Suprapubic skin (tissue), 4 donors: ENCODE measurements at places on chromosomes 5 and 9. TPM values are rescaled to one million over a fixed set of nuclear protein-coding genes. Genes with fewer than 3 reads are reported as not detected.

The CDC20B gene
- not detected for total RNA-seq

The CLINT1 gene
- 220 TPM for total RNA-seq

The INSL6 gene
- total RNA-seq, result not detected

The GCNT4 gene
- 1.7 TPM for total RNA-seq

The ARSI gene
- 3.3 TPM for total RNA-seq

The ACTBL2 gene
- not detected for total RNA-seq

The EQTN gene
- not detected for total RNA-seq

The CERT1 gene
- 31.1 TPM for total RNA-seq

The BARHL1 gene
- not detected for total RNA-seq

The UAP1L1 gene
- 7.9 TPM for total RNA-seq

The PCDHB16 gene
- 3.0 TPM for total RNA-seq

The CCDC192 gene
- total RNA-seq, result not detected

The KIF20A gene
- 2.1 TPM for total RNA-seq

The HDHD3 gene
- total RNA-seq, result 69.0 TPM

The CAVIN4 gene
- not detected for total RNA-seq

The SERF1A gene
- total RNA-seq, result 2.2 TPM

The PCDHB8 gene
- 0.68 TPM for total RNA-seq

The OBP2B gene
- total RNA-seq, result 7.5 TPM

The OMD gene
- total RNA-seq, result 2.8 TPM

The ATOX1 gene
- 59.0 TPM for total RNA-seq

The TAS2R1 gene
- total RNA-seq, result not detected

The C9orf152 gene
- total RNA-seq, result 9.1 TPM

The SPATA31E1 gene
- not detected for total RNA-seq

The KLHL3 gene
- 5.0 TPM for total RNA-seq

The IGFBPL1 gene
- not detected for total RNA-seq

The GPR21 gene
- 4.7 TPM for total RNA-seq

The NPDC1 gene
- total RNA-seq, result 22.2 TPM

The CENPH gene
- total RNA-seq, result 6.4 TPM

The SPATA31D4 gene
- not detected for total RNA-seq

The FOXI1 gene
- 2.4 TPM for total RNA-seq

The CREBRF gene
- total RNA-seq, result 22.9 TPM

The PDE6A gene
- 1.4 TPM for total RNA-seq

The INSYN2B gene
- total RNA-seq, result 0.47 TPM

The ZDHHC11B gene
- 13.3 TPM for total RNA-seq

The CERCAM gene
- 9.7 TPM for total RNA-seq

The GBGT1 gene
- total RNA-seq, result 14.6 TPM

The NR2F1-AS1 gene
- total RNA-seq, result 1.4 TPM

The TAF11L10 gene
- total RNA-seq, result not detected
